ENCODE measurements at places on chromosomes 11 and 22. TPM values are rescaled to one million over a fixed set of nuclear protein-coding genes. Genes with fewer than 3 reads are reported as not detected.

The TM7SF2 gene
- total RNA-seq, result 4.6 TPM

The RNF214 gene
- 11.0 TPM for total RNA-seq

The TSGA10IP gene
- not detected for total RNA-seq

The SLN gene
- total RNA-seq, result 1.8 TPM

The NTM gene
- total RNA-seq, result not detected

The APOA4 gene
- total RNA-seq, result not detected

The UBQLNL gene
- total RNA-seq, result not detected

The RIMBP3B gene
- 0.30 TPM for total RNA-seq

The RTN4RL2 gene
- total RNA-seq, result 87.5 TPM

The GVQW3 gene
- total RNA-seq, result 0.88 TPM

The KCNQ1 gene
- total RNA-seq, result 0.76 TPM

The HEPN1 gene
- total RNA-seq, result not detected

The CHST1 gene
- 1.3 TPM for total RNA-seq

The P4HA3 gene
- 48.3 TPM for total RNA-seq

The BRSK2 gene
- total RNA-seq, result 6.0 TPM

The CCDC188 gene
- total RNA-seq, result not detected

Measured in A549 treated with Hydrocortisone at 1 μM for 4 hours (cell line).